ENCODE measurements at places on chromosomes 1 and 21.

GRCh38 chr21:45863751-45864150, 117.8 kb upstream of the COL6A1 start:
- no peak for DNase-seq

DNA sequence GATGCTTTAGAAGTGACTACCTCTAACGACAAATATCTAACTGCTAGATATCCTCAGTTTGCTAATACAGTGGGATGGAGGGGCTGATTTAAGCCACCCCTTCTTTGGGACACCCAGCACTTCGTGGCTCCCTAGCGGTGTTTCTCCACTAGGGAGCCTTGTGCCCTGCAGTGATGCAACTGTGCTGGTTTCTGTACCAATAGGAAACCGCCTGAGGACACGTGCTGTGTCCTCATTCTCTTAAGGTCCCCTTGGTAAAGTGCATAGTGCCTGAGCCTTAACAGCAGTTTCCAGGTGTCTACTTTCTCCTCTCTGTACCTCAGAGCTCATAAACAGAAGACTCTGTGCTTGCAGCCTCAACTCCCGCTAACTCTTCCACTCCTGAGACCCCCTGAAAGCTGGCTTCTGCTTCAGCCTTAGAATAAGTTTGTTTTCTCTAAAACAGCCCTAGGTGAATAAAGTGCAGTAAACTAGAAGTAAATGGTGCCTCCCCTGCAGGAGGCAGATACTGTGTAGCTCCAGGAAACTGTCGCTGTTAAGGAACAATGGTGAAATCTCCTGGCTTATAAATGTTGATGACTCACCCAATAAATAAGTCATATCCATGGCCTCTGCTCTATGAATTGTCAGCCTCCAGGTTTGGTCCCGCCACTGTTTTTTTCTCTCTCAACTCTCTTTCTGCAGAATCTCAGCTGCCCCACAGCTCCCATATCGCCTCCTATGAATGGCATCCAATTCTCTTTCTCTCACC, 130.4 kb downstream of the AK5 start:
- DNase-seq: no peak

- DNase-seq: no peak
Observed at GRCh38 chr1:229003233-229004031, 267.5 kb upstream of the RAB4A start.

DNA sequence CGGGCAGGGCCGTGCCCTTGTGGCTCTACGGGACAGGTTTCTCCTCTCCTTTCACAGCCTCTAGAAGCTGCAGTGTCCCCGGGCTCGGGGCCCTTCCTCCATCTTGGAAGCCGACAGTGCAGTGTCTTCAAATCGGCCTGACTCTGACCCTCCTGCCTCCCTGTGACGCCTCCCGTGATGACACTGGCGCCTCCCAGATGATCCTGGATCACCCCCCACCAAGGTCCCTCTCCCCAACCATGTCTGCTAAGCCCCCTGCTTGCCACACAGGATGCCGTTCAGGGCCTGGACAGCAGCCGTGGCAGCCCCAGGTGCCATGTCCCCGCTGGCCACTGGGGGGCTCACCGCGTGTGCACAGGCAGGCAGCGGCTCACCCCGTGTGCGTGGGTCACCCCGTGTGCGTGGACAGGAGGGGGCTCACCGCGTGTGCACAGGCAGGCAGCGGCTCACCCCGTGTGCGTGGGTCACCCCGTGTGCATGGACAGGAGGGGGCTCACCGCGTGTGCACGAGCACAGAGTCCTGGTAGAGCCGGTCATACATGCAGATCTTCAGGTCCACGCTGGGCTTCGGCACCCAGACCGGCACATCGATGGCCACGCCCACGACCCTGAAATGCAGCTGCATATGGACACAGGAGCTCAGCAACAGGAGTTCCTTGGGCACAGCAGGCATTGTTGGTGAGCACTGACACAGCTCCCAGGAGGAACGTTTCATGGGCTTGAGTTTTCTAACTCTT, 24.9 kb upstream of the TMEM52 start:
- DNase-seq: peak; percentile 91

DNA sequence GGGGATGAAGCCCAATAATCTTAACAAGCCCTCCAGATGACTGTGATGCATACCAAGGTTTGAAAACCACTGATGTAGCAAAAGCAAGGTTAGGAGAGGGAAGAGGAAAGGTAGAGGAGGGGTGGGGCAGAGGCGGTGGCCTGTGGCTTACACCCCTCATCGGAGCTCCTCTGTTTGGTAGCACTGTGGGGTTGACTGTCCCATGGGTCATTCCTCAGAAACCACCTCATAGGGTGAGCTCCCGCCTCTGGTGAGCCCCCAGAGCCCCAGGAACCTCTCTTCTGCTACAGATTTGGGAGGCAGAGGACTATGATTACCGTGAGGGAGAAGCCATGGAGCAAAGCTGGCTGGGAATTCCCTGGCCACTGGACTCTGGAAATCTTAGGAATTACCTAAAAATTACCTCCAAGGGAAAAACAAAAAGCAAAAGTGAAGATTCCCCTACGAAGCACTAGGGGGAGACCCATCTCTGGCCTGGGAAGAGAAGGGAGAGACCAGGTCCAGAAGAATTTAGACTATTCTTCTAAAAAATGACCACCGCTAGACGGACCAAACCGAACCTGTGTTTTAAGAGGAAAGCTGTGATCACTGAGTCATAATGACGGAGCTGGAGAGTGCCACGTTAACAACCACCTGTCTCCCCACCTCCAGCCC, 1.5 kb upstream of the RASSF5 start:
- no peak for DNase-seq

GRCh38 chr1:212685429-212685828, 14.2 kb downstream of the BATF3 start:
- peak; percentile 33 for DNase-seq

All from H1 (cell line).